HCT116 (cell line): ENCODE measurements at places on chromosomes 4 and X.

- DNase-seq = no peak
Measured at GRCh38 chr4:75065909-75066308, 133.0 kb downstream of the PARM1 start.

DNA sequence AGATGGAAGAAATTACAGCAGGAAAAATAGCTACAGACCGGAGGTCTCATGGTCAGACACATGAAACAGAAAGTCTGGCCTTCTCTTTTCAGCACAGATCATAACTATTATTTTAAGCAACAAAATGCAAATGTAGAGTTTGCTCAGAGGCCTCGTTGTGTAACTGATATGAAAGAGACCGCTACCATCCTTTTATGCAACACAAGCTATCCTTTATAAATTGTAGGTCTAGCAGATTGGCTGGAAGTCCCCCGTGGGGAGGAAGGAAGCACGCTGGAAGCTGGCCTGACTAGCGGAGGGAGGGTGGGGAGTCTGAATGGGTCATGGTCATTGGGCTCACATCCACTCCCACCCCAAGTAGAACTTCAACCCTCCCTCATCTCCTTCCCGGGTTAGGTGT lies 27.7 kb downstream of the DMP1 start:
- no peak for DNase-seq

DNA sequence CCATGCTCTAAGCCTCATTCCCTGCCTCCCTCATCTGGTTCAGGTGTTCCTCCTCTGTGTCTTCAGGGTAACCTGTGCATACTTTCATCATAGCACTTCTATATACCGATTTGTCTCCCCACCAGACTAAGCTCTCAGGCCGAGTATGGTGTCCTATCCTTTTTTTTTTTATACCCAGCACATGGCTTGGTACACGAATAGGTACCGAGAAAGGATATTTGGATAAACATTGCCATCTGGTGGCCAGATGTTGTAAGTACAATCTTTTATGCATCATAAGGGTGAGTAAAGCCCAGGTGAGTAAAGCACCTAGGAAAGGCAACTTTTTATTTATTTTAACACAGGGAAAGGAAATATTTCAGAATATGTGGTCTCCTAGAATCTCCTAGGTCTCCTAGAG lies 68.4 kb downstream of the MID2 start:
- DNase-seq = peak; percentile 51

DNA sequence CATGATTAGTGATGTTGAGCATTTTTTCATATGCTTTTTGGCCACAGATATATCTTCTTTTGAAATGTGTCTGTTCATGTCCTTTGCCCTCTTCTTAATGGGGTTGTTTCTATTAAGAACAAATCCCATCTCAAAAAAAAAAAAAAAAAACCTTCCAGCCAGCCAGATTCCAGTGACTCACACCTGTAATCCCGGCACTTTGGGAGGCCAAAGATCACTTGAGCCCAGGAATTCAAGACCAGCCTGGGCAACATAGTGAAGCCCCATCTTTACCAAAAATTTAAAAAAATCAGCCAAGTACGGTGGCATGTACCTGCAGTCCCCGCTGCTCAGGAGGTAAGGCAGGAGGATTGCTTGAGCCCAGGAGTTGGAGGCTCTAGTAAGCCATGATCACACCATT lies 5.1 kb downstream of the RAB33B start:
- DNase-seq = no peak

DNA sequence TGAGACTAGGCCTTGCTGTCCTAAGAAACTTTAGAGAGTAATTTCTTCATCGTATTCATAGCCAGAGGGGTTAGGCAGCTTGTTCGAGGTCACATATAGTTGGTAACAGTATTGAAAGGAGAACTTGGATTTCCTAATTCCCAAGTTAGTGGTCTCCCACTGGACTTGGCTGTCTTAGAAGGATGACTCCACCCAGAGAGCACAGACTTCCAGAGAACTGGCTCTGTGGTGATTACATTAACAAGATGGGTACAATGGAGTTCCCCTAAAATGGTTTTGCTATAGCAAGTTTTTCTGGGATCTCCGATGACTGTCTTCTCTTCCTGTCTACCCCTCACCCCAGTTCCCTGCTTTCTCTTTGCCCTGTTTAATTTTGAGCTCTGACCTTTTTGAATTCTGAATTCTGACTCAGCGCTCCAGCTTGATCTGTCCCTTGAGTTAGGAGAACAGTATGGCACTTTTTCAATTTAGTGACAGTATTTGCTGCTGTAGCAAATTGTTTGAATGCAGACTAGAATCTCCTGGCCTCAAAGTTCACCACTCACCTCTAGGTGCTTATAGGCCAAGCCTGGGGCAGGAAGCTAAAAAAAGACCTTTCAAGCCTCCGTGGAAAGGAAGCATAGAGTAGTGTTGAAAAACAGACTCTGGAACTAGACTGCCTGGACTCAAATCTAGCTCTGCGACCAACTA lies 6.9 kb downstream of the MSN start:
- DNase-seq = no peak

DNA sequence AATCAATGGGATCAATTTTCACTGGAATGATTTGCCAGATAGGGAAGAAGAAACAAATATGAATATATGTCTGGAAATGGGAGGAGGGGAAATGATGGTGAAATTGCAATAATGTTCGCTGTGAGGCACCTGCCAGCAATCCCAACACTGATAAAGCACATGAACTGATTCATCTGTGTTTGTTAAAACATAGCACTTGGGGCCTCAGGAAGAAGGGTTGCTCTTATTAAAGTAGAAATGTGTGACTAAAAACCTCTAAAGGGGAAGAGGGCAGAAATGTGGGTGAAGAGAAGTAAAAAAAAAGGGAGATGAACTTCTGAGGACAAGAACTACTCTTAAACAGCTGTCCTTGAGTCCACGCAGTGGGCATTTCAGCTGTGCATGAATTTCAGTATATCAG lies 101.4 kb downstream of the C4orf51 start:
- DNase-seq = no peak

DNA sequence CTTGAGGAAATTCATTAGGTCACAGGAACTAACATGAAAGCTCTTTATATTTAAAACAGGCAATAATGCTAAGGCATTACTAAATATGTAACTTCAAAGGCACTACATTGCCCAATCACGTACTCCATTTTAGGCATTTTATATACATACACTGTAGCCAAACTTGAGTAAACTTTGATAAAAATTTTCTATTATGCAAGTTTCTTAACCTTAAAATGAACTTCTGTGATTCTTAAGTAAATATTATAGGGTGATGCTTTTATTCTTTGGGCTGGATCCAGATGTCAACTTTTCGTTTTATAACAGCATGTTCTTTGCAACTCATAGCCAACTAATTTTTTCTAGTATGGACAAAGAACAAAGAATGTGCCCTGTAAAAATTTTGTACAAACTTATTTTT lies 28.3 kb upstream of the MAP9 start:
- DNase-seq = no peak

- DNase-seq = no peak
Measured at GRCh38 chr4:152957437-152958171, 21.5 kb downstream of the FHDC1 start.

- DNase-seq = no peak
Measured at GRCh38 chrX:47659421-47659726, 394 bp upstream of the UXT start.

DNA sequence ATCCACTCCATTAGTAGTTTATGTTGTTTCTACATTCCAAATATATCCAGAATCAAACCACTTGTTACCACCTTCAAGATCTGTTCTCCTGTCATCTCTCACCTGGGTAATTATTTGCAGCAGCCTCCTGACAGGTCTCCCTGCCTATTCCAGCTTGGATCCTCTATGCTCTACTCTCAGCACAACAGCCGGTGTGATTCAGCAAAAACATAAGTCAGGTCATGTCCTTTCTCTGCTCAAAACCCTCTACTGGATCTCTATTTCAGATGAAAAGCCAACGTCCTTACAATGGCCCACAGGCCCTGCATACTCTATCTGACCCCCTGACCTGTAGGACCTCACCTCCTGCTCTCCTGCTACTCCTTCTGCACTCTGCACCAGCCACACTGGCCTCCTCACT lies 84.5 kb downstream of the NHSL2 start:
- no peak for DNase-seq

GRCh38 chrX:71910986-71911730 lies 513 bp downstream of the NHSL2 start:
- no peak for DNase-seq

DNA sequence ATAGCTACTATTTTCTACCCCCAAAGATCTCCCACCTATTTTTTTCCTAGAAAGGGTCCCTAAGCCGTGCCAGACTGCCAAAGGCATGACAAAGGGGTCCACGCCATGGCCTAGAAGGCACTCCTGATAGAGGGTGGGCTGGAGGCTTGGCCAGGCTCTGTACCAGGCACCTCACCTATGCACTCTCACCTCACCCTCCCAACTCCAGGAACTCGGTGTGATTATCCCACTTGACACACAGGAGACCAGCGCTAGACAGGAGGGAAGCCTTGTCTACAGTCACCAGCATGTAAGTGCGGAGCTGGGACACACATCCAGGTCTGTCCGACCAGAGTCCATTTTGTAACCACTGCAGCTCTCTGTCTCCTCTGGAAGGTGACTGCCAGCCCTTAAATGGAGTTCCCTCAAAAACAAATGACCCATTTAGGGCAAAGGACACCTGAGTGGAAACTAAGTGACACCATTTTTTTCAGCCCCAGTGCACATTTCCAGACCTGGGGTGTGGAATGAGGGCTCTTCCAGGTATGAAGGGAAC lies 106.4 kb downstream of the RTL5 start:
- no peak for DNase-seq
